ENCODE measurements at places on chromosomes 13 and 19.
A peak's percentile ranks its signal among the peaks of the same experiment; 100 is the strongest.

- no peak for DNase-seq
Measured at GRCh38 chr19:17101686-17102628, 26.4 kb downstream of the MYO9B start.

- no peak for DNase-seq
Measured at GRCh38 chr19:14265290-14266036, 59.5 kb upstream of the ADGRL1 start.

DNA sequence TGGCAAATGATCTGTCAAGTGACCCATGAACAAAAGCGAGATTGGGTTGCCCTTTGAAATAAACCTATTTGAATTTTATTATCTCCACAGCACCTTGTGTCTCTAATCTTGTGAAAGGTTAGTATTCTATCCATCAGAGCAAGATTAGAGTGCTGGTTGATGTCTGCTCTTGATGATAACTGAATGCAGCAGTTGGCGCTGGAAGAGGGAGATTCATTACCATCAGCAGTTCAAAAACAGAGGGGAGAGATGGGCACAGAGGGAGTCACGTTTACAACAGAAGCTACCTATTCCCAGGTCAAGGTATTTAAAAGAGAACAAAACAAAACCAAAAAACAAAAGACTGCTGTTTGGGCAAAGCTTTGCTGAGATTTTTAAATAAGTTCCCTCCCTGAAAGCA, 588.1 kb downstream of the GPC6 start:
- DNase-seq = no peak

- DNase-seq = no peak
Measured at GRCh38 chr13:112943309-112944125, 25.5 kb upstream of the MCF2L start.

GRCh38 chr13:110136660-110137585, 170.0 kb downstream of the COL4A1 start:
- no peak for DNase-seq

DNA sequence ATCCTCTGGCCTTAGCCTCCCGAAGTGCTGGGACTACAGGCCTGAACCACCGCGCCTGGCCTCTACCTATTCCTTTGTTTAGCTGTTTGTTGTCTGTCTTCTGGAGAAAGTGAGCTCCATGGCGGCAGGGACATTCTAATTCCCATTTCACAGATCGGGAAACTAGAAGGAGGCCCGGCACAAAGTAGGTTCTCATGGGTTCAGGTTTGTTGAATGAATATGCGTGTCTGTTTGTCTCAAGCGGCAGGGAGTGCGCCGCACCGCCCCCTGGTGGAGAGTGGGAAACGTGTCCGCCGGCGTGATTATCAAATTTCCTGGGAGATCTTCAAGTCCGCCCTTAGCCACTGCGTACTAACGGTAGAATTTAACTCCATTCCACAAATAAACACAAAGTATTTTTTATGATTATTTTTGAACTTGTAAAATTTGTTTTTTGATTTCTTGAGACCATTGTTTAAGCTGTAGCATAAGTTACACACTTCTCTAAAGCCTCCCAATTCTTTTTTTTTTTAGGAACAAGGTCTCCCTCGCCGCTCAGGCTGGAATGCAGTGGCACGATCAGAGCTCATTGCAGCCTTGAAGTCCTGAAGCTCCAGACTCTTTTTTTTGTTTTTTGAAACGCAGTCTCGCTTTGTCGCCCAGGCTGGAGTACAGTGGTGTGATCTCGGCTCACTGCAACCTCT, 8.9 kb upstream of the CCDC9 start:
- DNase-seq = peak; percentile 70

DNA sequence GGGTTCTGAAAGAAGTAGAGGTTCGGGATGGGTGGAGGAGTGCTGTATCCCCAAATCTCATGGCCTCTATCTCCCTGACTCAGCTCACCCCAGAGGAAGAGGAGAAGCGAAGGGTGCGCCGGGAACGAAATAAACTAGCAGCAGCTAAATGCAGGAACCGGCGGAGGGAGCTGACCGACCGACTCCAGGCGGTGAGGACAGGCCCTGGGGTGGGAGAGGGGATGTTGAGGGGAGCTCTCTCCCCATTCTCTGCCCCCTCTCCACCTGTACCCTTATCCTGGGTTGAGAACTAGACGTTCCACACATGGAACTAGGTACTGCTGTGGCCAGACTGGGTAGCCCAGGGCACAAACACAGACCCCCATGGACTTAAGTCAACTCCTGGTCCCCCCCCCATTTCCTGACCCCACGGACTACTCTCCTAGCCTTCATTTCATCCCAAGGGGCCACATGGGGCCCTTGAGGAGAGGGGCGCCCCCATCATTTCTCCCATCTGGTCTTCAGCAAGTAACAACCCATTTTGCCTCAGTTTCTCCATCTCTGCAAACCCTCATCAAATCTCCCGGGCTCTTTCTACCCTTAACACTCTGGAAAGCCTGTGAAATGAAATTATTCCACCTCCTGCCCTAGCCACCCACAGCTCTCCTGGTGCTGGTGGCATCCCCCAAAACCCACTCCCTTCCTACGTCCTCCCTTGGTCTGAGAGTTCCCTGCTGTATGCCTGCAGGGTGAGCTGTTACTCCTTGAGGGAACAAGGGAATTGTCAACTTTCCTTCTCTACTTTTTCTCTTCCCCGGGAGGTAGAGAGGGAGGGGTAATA, 3.5 kb downstream of the FOSB start:
- no peak for DNase-seq

DNA sequence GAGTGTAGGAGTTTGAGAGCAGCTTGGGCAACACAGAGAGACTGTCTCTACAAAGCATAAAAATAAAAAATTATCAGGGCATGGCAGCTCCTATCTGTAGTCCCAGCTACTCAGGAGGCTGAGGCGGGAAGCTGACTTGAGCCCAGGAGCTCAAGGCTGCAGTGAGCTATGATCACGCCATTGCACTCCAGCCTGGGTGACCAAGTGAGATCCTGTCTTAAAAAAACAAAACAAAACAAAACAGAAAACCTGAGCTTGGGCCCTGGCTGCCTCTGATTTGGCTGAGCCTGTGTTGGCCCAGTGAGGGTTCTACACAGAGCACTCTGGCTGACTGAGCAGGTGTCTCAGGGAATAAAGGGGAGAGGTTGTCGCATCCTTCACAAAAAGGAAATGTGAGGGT, 8.0 kb downstream of the SLC7A9 start:
- DNase-seq = no peak

DNA sequence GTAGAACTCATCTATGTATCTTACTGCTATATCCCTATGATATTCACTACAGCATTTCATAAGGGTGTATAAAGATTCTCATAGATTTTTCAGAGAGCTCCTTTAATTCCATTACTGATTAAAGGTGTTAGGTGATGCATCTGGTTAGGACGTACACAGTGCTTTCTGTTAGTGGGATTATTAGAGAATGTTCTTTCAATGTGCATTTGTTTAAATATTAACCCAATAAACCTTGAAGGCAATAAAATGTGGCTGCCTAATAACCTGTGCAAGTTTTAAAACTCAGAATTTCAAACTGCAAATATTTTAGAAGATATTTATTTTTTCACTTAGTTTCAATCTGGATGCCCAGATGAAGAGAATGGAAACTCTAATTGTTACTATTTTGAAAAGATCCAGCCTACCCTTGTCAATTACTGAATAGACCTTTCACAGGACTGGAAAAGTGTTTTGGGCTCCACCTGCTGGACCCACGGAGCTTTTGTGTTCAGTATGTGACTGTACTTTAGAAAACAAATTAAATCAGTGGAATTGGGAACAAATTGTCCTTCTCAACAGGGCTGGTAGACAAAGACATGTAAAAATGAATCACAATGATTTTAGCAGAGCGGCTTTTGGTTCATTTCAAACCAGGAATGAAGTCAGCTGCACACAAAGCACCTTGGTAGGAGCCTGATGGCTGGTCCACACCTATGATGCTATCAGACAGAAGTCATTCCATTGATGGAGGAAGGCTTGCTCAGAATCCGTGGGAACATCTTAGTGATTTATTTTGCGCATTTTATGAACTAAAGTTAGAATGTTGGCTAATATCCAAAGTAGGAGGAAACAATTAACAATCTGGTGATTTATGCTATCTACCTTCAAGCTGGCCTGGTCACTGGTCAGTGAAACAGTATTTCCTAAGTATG, 89.4 kb upstream of the RAP2A start:
- no peak for DNase-seq

GRCh38 chr13:112968380-112968909, 569 bp upstream of the MCF2L start:
- peak; percentile 4 for DNase-seq

DNA sequence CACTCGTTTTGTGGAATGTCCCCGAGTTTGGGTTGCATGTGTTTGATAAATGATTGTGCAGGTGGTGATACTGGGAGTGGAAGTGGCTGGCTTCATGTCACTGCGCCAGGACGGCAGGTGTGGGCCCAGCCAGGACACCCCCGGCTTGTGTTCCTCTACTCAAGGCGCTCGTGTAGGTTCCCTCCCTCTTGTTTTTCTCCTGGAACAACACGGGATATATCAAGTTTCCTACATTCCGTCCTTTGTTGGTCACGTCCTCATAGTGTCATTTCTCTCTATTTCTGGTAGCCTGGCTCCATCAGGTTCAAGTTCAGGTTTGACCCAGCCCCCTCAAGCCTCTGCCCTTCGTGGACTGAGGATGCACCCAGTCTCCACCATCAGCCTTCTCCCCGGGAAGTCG, 16.3 kb downstream of the IL17D start:
- no peak for DNase-seq

DNA sequence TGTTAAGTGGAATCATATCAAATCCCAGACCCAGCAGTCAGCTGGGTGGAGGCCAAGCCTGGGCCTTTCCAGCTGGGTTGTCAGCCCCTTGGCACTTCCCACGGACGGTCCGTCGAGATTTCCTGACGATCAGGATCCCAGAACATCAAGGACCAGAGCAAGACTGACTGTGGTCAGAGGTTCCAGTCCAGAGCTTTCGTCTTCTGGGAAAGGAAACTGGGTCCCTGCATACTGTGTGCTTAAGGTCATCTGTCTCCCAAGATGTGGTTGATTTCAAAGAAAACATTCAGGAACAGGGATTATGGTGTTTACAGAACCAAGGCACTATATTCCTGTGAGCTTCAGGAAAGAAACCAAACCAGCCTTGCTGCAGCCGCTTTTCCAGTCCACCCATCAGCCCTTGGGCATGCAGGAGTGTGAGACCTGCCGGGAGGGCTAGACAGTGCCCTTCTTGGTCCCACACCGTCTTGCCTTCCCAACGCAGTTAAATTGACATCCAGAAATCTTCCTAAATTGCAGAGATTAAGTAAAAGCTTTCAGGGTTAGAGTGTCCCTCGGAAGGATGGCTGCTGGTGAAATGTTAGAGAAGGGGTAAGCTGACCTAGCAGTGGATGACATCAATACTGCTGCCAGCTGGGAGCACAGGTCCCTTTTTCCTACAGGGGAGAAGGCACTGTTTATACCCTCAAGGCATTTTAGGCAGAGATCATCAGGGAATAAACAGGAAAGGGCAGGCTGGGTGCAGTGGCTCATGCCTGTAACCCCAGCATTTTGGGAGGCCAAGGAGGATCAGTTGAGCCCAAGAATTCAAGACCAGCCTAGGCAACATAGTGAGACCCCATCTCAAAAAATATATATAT, 5.0 kb upstream of the C19orf33 start:
- no peak for DNase-seq

GRCh38 chr19:17942582-17943273, 9.9 kb downstream of the CCDC124 start:
- no peak for DNase-seq

Measured in stimulated activated CD8-positive, alpha-beta memory T cell treated with anti-CD3 and anti-CD28 coated beads, Interleukin-7, amount 100 ng/mL, for 24 hours (primary cell).